Forelimb muscle (tissue), 1 donor: ENCODE measurements at places on chromosomes 6 and 20. TPM values are rescaled to one million over a fixed set of nuclear protein-coding genes. Genes with fewer than 3 reads are reported as not detected.

- DNase-seq: no peak
These were observed 6.5 kb upstream of the DST start for GRCh38 chr6:56649053-56649769.

GRCh38 chr6:13709689-13710551 lies 1.7 kb downstream of the RANBP9 start:
- DNase-seq: no peak

DNA sequence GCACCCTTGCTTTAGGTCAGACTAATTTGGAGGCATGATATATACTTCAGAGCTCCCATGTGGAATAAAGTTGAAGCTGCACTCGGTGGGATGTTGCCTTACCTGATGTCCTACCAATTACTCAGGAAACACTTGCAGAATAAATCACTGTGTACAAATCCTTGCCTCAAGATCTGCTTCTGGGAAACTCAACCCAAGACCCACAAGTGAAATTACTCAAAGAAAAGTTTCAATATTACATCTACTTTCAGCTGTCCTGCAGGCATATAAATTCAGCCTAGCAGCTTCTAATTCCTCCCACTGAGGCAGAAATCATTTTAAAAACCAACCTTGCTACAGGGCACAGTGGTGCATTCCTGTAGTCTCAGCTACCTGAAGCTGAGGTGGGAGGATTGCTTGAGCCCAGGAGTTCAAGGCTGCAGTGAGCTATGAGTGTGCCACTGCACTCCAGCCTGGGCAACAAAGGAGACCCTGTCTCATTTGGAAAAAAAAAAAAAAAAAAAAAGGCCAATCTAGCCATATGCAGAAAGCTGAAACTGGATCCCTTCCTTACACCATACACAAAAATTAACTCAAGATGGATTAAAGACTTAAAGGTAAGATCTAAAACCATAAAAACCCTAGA lies 20.7 kb upstream of the DCDC2 start:
- no peak for DNase-seq

DNA sequence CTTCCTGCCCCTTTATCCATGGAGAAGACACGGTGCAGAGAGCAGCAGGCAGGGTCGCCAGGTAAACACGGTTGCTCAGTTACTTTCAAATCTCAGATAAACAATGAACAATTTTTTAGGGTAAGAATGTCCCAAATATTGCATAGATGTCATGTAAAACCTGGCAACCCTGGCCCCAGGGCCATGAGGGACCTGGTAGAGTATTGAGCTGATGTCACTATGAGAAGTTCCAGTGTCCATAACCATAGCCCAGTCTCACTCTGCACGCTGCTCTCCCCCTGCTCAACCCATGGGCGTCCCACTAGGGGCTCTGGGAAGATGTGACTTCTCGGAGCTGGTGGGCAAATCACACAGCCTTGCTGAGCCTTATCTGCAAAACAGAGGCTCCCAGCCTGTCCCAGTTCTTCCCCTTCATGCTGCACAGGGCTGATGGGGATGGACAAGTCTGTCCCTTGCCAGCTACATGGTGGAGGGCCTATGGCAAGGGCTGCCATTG lies 71.3 kb upstream of the TOP1 start:
- DNase-seq: no peak

The C6orf47 gene
- polyA plus RNA-seq: 12.1 TPM

The ZNF831 gene
- 0.20 TPM for polyA plus RNA-seq

The VSX1 gene
- polyA plus RNA-seq: not detected

The SLA2 gene
- polyA plus RNA-seq: 0.32 TPM

The PPP2R5D gene
- 39.0 TPM for polyA plus RNA-seq

GRCh38 chr20:57306747-57307146 lies 22.9 kb upstream of the SPO11 start:
- DNase-seq: no peak
